ENCODE measurements at places on chromosomes 7 and 10.

DNA sequence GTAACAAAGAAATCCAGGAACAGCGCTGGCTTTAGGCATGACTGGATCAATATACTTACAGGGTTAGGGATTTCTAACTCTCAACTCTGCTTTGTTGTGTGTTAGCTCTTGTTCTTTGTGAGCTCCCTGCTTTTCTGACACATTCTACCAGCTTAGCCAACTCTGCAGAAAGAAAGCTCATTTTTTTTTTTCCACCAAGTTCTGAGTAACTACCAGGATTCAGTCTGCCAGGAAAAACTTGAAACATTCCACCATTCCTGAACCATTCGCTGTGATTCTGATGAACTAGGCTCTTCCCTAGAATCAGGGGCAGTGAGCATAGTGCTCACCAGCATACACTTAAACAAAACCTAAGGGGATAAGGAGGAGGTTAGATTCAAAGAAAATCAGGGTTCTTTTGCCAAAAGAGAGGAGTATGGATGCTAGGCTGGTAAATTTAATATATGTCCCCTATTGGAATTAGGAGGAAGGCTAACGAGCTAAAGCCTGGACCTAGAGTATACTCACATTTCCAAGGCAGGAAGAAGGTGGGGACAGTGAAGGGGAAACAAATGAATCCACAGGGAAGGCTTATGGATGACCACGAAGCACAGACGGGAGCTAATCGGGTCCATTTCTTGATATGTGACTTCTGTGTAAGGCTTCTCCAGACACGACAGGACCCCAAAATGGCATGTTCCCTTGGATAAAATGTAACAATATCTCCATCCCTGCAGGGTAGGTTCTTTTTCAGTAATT lies 183.4 kb downstream of the PRKG1 start:
- no peak for DNase-seq

GRCh38 chr7:15715435-15715834 lies 29.0 kb upstream of the MEOX2 start:
- DNase-seq = no peak

- no peak for DNase-seq
Observed at GRCh38 chr7:99930376-99930775, 956 bp upstream of the GJC3 start.

DNA sequence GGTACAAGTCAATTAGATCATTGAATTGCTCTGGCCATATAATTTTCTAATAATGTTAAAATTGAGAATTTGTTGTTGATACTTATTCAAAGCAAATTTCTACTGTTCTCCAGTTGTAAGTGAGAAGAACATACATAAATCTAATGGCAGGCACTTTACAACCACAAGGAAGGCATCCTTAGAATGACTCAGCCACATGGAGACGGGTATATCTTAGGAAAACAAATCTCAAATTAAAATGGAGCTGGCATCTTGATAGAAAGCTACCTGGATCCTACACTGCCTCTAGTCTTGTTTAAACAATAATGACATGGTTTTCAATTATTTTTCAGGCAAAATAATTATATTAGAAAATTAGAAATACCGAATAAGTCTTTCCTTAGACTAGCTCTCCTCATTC lies 1183.7 kb upstream of the SORCS1 start:
- no peak for DNase-seq

GRCh38 chr10:132173185-132173584 lies 13.6 kb upstream of the DPYSL4 start:
- DNase-seq = no peak

DNA sequence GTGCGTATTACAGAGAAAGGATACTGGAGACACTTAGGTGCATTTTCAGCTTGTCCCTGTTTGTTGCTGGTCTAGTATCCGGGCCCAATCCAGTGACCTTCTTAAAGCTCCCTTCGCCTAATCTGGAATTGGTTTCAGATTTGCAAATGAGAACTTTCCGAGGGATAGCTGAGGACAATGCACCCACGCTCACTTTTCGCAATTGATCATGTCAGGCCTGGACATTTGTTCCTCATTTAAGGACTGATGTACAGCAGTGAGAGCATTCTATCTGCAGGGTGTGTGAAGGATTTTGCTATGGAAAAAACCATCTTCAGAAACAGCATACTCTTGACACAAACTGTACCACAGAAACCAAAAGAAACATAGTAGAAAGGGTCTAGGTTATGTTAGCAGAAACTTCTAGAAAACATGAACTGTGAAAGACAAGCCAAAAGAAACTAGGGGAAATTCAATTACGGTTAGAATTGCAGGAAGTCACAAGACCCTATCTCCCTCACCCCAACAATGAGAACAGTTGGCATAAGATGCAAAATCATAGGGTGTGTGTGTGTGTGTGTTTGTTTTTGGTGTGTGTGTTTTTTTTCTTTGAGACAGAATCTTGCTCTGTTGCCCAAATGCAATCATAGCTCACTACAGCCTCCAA lies 331.1 kb downstream of the CALN1 start:
- DNase-seq = no peak

DNA sequence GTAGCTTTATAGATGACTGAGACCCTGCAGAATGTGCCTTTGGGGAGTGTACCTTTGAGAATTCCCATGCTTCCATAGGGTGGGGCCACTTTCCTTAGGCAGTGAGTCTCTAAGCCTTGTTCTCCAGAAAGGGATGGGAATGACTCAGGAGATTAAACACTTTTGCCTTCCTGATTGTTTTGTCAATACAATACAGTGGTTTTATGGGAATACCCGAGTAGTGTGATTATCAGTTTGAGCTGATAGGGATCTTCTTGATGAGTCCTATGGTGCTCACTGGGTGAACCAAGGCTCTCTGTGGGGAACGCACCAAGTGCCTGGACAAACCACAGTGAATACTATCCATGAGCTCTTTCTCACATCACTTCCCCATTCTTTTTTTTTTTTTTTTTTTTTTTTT lies 6.3 kb downstream of the MYOF start:
- no peak for DNase-seq

DNA sequence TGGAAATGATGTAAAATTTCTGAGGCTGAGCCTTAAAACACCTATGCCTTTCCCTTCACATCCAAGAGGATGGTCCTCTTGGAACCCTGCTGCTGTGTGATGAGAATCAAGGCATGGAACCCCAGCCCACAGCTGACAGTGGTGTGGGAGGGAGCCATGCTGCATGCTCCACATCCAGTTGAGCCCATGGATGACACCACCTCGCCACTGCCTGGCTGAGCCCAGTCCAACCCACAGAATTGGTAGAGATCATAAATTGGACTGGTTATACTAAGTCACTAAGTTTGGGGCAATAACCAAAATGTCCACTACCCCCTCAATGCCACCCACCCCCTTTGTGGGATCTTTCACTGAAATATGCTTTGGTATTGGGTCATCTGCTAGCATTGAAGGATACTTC lies 45.9 kb upstream of the C10orf90 start:
- no peak for DNase-seq

DNA sequence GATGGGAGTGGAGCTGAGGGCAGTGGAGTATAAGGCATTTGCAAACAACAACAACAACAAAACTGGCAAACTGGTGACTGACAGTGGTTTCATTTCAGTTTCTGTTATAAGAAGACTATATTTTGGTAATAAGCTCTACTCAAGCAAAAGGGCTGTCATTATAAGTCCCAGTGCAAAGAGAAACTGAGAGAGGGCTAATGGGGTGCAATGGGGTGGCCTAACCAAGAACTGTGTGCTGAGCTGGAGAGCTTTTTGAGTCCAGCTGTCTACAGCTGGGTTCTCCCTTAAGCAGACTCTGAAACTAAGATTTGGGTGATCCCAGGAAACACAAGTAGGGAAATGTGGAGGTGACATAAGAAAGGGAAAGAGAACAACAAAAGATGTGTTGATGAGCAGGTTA lies 439.3 kb downstream of the ADRA2A start:
- no peak for DNase-seq

DNA sequence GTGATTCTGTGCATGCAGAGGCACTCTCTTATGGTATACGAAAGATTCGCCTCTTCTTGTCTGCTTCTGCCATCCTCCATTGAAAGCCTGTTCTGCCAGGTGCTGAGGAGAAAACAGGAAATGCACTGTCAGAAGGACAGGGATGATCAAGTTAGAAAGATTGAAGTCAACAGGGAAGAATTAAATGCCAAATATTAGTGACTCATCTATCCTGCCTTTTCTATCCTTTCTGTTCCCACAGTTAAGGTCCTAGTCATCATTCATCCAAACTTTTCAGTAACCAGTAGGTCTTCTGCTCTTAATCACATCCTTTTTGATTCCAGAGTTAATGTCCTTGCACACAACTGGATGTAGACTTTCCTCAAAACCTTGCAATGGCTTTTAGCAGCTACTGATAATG lies 4.8 kb upstream of the ZNF783 start:
- DNase-seq = no peak

- DNase-seq = no peak
Observed at GRCh38 chr10:55214608-55215007, 413.6 kb upstream of the PCDH15 start.

DNA sequence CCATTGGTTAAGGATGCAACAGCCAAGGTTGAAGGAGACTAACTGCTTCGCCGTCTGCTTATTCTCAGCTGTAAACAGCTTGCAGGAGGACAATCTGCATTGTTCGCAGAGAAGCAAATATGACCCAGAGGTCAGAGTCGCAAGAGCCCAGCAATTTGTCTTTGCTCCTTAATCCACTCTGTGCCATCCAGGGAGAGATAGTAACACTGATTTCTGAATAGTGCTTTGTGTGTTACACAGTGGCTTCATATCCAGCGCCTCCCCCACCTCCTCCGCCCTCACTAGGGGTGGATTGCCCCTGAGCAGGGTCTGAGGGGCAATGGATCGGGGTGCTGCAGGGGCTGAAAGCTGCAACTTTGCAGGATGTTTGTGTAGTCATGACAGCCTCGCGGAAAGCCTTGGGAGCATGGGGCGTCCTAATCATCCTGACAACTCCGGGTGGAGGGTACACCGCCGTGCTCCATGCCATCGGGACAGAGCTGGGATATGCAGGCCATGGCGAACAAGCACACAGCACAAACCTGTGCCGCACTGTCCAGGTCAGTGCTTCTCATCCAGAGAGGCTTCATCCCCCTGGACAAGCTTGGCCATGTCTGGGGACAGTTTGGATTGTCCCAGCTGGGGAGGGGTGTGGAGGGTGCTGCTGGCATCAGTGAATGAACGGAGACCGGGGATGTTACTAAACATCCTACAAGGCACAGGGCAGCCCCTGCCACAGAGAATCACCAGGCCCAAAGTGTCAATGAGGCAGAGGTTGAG lies 103.1 kb upstream of the INSIG1 start:
- no peak for DNase-seq

GRCh38 chr7:133678137-133678814 lies 425.4 kb downstream of the EXOC4 start:
- no peak for DNase-seq

DNA sequence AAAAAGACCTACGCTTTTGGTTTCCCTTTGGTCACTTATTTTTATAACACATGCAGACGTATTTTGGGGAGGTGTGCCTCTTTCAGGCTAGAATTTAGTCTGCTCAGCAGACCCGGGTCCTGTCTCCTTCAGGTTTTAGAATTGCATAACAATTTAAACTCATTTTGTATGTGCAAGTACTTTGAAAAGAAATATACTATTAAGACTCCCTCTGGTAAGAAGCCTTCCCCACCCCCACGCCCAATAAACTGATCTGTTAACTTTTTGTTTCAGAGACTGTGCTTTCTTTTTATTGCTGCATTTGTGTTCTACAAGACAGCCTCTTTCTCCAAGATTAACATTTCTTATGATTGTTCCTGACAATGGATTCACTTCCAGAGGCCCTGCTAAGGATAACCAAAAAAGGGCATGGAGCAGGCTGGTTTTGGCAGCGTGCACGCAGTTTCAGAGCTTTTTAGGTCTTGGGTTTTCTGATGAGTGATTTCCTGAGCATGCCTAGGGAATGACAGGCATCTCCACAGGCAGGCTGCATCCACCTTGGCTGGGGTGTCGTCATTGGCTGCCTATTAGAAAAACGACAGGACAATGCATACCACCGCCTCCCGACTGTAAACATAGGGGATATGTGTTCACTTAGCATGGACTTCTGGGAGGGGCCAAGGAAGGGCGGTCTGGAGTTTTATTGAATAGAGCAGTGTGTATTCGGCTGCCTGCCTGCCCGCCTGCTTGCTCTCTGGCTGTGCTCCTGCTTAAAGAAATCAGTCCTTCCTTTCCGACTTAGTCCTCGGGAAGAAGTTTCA lies at the start of gene CALD1:
Gene CALD1, plus strand, starts transcription at position 694 of the 800 bp plus-strand sequence. CDS start 88,100 bp downstream, outside the sequence.
- DNase-seq = no peak

- DNase-seq = no peak
Observed at GRCh38 chr10:36542493-36542892, 582.9 kb upstream of the ANKRD30A start.

GRCh38 chr7:1255817-1256340 lies 23.2 kb downstream of the UNCX start:
- no peak for DNase-seq

GRCh38 chr10:6739530-6740174 lies 159.6 kb upstream of the PRKCQ start:
- no peak for DNase-seq

DNA sequence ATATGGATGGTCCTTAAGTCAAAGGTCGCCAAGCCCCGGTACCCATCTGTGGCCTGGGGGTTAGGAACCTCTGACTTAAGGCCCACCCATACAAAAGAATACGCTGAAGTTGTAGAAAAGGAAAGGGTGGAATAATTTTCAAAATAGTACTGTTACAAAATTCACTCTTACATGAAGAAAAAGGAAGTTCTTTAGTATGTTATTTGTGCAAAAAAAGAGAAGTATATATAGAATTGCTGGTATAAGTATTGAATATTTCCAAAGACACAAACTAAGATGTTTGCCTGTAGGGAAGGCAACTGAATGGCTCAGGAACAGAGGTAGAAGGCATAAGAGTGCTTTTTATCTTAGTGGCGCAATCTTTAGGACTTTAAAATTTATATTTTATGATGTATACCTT lies 78.7 kb downstream of the PRLHR start:
- DNase-seq = no peak

DNA sequence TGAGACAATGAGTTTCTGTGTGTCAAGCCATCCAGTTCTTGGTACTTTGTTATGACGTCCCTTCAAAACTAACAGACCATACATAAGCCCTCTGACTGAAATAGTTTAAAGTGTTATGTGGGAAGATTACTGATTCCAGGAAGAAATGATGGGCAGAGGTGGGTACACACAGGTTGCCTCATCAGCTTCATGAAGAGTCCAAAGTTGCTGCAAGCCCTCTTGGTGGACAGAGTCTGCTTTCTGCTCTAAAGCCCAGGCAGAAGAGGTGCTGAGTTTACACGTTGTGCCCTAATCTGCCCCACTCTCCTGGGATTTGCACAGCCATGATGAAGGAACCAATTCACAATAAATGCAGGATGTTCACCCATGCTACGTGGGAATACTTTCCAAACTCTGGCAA lies 187.4 kb downstream of the PARD3 start:
- no peak for DNase-seq

- DNase-seq = no peak
Observed at GRCh38 chr10:122498521-122498920, 37.2 kb downstream of the HTRA1 start.

GRCh38 chr7:64775289-64775688 lies 18.9 kb upstream of the ZNF138 start:
- DNase-seq = no peak
